ENCODE measurements at places on chromosomes 1 and 21.

- no peak for DNase-seq
These were observed 79.4 kb downstream of the CAPZB start for GRCh38 chr1:19405761-19406487.

DNA sequence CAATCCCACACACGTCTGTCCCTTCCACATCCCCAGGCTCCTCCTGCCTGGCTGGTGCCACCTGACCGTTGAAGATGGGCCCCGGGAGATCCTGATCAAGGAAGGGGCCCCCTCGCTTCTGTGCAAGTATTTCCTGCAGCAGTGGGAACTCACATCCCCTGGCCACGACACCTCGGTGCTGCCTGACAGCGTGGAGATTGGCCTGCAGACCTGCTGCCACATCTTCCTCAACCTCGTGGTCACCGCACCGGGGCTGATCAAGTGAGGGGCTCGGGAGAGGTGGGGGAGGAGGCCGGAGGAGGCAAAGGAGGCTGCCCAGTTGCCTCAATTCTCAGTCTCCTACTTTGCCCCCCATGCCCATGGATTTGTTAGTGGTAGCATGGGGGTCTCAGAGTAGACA lies 5.6 kb downstream of the NCDN start:
- DNase-seq: no peak

- DNase-seq: no peak
These were observed 2.1 kb downstream of the SLAMF8 start for GRCh38 chr1:159828581-159829272.

GRCh38 chr1:221182791-221183533 lies 303.7 kb downstream of the HLX start:
- DNase-seq: no peak

- no peak for DNase-seq
These were observed 57.3 kb downstream of the SLC25A24 start for GRCh38 chr1:108142773-108143394.

DNA sequence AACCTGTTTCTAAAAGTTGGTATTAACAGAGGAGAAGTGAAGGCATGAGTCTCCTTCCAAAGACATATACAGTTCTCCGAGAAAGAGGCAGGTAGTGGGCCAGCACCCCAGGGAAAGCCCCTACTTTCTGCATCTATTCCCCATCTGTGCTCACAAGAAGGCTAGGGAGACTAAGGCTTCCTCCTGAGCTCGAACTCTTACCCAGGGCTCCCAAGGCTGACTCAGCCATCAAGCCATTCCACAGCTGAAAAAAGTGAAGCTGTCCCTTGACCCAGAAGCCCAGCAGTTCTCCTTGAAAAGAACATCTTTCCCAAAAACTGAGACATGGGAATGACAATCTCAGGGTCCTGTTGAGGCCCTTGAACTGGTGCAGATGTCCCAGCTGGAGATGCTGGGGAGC lies 1.9 kb upstream of the PADI3 start:
- DNase-seq: no peak

- no peak for DNase-seq
These were observed 111.1 kb downstream of the TLR5 start for GRCh38 chr1:223031733-223032601.

GRCh38 chr1:203526572-203526971 lies 32.6 kb downstream of the OPTC start:
- no peak for DNase-seq

DNA sequence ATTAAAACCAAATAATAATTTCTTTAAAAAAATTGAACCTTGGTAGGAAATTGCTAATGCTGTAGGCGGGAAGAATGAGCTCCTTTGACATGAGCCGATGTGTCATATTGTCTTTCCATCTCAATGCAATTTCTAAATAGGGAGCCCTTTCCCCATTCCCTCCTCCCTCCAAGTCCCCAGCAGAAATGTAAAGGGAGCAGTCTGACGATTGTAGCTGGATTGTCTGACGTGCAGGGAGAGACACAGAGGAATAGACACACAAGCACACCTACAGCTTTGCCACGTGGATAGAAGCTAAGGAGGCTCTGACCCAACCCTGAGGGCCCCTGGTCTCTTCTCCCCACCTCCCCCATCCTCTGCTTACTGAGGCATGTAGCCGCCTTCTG lies 3.6 kb upstream of the SYT6 start:
- DNase-seq: no peak

GRCh38 chr1:67582625-67583461 lies 102.2 kb upstream of the GADD45A start:
- DNase-seq: no peak

- DNase-seq: no peak
These were observed 31.1 kb downstream of the HUNK start for GRCh38 chr21:31903896-31904295.

DNA sequence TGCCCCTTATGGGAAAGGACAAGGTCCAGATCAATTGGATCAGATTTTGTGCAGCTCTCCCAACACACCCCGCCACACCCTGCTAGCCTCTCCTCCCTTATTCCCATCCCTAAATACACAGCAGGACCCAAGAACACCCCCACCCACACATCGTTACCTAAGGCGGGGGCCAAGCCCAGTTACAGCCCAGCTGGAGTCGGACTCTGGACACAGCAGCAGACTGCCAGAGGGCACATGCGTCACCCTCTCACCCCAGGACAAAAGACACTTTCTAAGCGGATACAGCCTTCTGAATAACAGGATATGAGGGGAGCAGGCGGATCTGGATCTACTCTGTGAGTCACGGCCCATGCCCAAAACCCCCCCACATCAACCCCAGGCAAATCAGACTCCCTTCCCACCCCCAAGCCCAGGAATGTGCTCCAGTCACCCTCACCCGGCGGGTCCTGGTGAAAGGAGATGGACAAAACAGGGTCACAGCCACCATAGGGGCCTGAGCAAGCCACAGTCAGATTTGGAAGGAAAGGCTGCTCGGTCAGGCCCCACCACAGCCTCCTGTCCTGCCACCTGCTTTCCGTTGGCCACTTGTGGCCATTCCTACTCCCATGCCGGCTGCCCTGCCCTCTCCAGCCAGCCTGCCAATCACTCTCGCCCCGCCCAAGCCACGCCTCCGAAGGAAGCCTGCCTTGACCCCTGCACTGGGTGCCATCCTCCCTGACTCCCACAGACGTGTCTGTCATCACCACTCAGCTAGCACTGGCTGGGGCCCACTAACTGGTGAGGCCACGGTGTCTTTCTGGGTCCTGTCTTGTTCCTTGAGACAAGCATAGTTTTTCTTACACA lies 4.0 kb downstream of the S100A16 start:
- DNase-seq: no peak

GRCh38 chr1:45205011-45205909 lies 1.1 kb downstream of the ZSWIM5 start:
- peak; percentile 45 for DNase-seq

GRCh38 chr1:85282424-85282823 lies 6.0 kb upstream of the BCL10 start:
- DNase-seq: no peak

- DNase-seq: no peak
These were observed 7.0 kb upstream of the TNFRSF1B start for GRCh38 chr1:12159816-12160215.

Measured in stimulated activated naive CD8-positive, alpha-beta T cell treated with anti-CD3 and anti-CD28 coated beads, Interleukin-15, Interleukin-2, amounts not matched to agents 100 U/mL and 50 U/mL, for 24 hours (primary cell).